ENCODE measurements at places on chromosomes 4 and X.

GRCh38 chr4:8819473-8820177 is 52.0 kb downstream of the HMX1 start:
- no peak overlapping the region for H3K4me3 ChIP-seq
- no peak for DNase-seq
- H3K4me1 ChIP-seq: no peaks in the 10 kb centered on the region
- H3K27ac ChIP-seq: no peak overlapping the region

DNA sequence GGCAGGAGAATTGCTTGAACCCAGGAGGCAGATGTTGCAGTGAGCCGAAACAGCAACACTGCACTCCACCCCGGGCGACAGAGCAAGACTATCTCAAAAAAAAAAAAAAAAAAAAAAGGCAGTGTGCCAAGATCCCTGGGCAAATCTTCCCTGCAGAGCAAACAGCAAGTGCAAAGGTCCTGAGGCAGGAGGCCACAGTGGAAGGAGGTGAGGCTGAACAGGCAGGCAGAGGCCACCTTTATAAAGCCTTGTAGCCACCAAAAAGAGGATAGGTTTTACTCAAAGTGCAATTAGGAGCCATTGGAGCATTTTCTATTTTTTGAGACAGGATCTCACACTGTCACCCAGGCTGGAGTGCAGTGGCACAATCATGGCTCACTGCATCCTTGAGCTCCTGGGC is 45.1 kb upstream of the TLR2 start:
- no peaks in the 10 kb centered on the region for H3K4me1 ChIP-seq
- H3K27me3 ChIP-seq: no peaks in the 10 kb centered on the region
- H3K27ac ChIP-seq: no peak overlapping the region
- no peaks in the 10 kb centered on the region for H3K36me3 ChIP-seq

GRCh38 chr4:35824231-35824630 is 420.1 kb downstream of the ARAP2 start:
- H3K27ac ChIP-seq: no peak overlapping the region
- H3K36me3 ChIP-seq: no peaks in the 10 kb centered on the region
- DNase-seq: no peak
- no peaks in the 10 kb centered on the region for H3K27me3 ChIP-seq

- peak overlapping the region; percentile 67 for H3K27ac ChIP-seq
- H3K4me3 ChIP-seq: peak overlapping the region; percentile 44
- peak; percentile 55 for DNase-seq
Observed at GRCh38 chrX:19887911-19888879, 795 bp upstream of the SH3KBP1 start.

DNA sequence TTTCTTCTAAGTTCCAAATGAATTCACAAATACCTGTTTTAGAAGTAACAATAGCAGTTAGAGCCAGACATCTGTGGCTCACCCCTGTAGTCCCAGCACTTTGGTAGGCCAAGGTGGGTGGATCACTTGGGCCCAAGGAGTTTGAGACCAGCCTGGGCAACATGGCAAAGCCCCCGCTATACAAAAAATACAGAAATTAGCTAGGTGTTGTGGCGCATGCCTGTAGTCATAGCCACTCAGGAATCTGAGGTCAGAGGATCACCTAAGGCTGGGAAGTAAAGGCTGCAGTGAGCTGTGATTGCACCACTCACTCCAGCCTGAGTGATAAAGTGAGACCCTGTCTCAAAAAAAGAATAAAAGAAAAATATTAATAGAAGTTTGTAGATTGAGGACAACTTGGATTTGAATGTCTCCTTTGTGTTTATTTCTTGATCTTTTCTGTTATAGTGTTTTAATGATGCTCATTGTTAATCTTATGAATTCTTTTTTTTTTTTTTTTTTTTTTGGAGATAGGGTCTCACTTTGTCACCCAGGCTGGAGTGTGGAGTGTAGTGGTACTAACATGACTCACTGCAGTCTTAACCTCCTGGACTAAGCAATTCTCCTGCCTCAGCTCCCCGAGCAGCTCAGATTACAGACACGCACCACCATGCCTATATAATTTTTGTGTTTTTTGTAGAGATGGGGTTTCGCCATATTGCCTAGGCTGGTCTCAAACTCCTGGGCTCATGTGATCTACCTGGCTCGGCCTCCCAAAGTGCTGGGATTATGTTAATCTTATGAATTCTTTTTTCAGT is 30.7 kb upstream of the RAPGEF2 start:
- no peak overlapping the region for H3K27ac ChIP-seq
- no peak for DNase-seq
- no peaks in the 10 kb centered on the region for H3K4me1 ChIP-seq
- no peak overlapping the region for H3K4me3 ChIP-seq
- no peaks in the 10 kb centered on the region for H3K36me3 ChIP-seq
- H3K27me3 ChIP-seq: no peaks in the 10 kb centered on the region

- no peaks in the 10 kb centered on the region for H3K36me3 ChIP-seq
- H3K4me1 ChIP-seq: no peaks in the 10 kb centered on the region
- no peaks in the 10 kb centered on the region for H3K27me3 ChIP-seq
- no peak for DNase-seq
- H3K27ac ChIP-seq: no peak overlapping the region
- no peak overlapping the region for H3K4me3 ChIP-seq
Observed at GRCh38 chr4:85898231-85898630, 423.3 kb downstream of the ARHGAP24 start.

- no peak for DNase-seq
- no peak overlapping the region for H3K27ac ChIP-seq
- H3K4me3 ChIP-seq: no peak overlapping the region
- no peaks in the 10 kb centered on the region for H3K4me1 ChIP-seq
- no peaks in the 10 kb centered on the region for H3K36me3 ChIP-seq
Observed at GRCh38 chr4:77181720-77182119, 24.7 kb downstream of the CCNG2 start.

DNA sequence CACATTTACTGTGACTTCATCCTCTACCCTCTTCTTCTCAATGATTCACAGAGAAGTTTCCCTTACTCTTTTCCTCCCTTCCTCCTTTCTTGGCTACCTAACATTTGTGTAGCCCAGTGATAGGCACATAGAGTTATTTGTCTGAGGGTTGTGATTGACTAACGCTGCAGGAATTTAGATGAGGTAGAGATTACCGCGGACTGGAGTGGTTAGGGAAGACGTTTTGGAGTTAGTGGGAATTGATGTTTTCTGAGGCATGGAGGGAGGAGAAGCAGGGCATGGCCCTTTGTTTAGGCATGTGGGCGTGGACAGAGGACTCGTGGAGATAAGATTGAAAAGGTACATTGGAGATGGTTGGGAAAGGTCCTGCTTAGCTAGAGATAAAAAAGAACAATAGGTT is 246.7 kb downstream of the GPAT3 start:
- H3K36me3 ChIP-seq: no peaks in the 10 kb centered on the region
- H3K27me3 ChIP-seq: no peaks in the 10 kb centered on the region
- no peak overlapping the region for H3K4me3 ChIP-seq
- H3K27ac ChIP-seq: no peak overlapping the region
- no peaks in the 10 kb centered on the region for H3K4me1 ChIP-seq

DNA sequence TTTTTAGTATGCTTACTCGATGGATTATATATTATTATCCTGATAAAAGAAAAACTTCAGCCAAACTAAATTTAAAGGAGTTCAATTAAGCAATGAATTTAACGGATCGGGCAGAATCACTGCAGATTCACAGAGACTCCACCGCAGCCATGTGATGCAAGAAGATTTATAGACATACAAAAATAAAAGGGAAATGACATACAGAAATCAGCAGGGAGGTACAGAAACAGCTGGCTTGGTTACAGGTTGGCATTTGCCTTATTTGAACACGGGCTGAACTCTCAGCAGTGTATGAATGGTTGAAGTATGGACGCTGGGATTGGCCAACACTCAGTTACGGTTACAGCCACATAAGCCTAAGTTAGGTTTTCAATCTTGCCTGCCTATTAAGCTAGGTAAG is 35.4 kb upstream of the DHRSX start:
- H3K36me3 ChIP-seq: no peaks in the 10 kb centered on the region
- no peak for DNase-seq
- H3K27me3 ChIP-seq: no peaks in the 10 kb centered on the region

DNA sequence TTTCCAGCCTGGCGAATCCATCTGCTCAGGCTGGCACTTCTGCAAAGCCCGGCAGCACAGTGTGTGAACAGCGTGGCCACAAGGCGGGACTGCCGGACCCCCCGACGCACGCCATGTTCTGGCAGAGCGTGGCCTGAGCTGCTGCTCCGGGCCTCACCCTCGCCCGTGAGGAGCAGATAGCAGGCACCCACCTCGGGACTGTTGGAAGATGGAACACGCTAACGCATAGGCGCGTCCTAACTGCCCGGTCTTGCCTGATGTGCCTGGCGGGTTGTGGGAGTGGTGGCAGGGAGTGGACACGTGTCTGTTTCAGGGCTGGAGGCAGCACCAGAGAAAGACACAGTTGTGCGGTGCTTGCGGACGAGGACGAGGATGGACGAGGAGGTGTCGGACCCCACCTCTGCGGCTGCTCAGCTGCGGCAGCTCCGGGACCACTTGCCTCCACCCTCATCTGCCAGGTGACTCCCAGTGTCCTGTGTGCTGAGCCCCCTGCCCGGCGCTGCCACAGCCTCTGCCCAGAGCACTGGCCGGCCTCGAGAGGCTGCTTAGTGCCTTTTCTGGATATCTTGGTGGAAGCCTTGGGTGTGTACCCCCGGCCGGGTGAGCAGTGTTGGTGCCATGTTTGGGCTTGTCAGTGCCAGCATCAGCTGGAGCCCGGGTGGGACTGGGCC is 28.2 kb downstream of the UVSSA start:
- no peak overlapping the region for H3K27ac ChIP-seq
- no peaks in the 10 kb centered on the region for H3K36me3 ChIP-seq
- H3K4me3 ChIP-seq: no peak overlapping the region
- no peaks in the 10 kb centered on the region for H3K27me3 ChIP-seq
- no peaks in the 10 kb centered on the region for H3K4me1 ChIP-seq

GRCh38 chrX:25028726-25029125 is 13.0 kb upstream of the ARX start:
- H3K36me3 ChIP-seq: no peaks in the 10 kb centered on the region
- no peaks in the 10 kb centered on the region for H3K27me3 ChIP-seq
- no peaks in the 10 kb centered on the region for H3K4me1 ChIP-seq
- H3K27ac ChIP-seq: no peak overlapping the region

DNA sequence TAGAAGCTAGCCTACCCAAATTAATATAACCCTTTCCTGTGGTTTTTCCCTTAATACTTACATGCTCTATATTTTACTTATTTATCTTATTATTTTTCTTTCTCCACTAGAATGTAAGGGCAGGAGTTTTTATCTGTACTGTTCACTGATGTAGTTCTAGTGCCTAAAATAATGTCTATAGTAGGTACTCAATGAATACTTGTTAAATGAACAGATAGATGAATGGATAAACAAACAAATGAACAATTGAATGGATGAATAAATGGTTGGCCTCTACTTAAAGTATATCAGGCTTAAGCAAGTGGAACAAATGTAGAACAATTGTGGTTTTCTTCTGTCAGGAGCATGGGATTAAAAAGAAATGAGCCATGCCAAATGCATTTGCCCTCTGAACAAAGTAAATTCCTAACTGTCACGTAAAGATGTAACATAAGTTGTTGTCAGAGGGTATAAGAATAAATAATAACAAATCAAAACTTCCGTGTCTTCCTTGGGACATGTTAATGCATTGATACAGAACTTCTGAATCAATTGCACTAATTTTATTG is 54.1 kb downstream of the SYTL5 start:
- H3K4me1 ChIP-seq: no peaks in the 10 kb centered on the region
- DNase-seq: no peak
- no peaks in the 10 kb centered on the region for H3K27me3 ChIP-seq
- H3K27ac ChIP-seq: no peak overlapping the region

DNA sequence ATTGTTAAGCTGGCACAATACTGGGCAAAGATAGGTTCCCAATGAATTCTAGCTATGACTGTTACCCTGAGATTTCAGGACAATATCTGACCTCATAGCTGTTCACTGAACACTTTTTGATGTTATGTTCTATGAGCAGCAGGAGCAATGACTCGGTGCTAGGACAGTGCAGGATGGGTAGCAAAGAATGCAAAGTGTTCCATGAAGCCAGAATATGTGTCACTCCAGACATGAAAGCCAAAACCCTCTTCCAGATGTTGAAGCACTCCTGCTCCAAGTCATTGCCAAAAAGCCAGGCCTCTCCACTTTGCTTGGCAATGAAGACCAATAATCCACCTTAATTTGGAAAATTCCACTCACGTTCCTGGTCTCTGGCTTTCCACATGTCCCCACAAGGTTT is 300.9 kb upstream of the CPEB2 start:
- no peaks in the 10 kb centered on the region for H3K27me3 ChIP-seq
- no peak overlapping the region for H3K27ac ChIP-seq
- peaks cover 1% of the 10 kb centered on the region for H3K4me1 ChIP-seq

DNA sequence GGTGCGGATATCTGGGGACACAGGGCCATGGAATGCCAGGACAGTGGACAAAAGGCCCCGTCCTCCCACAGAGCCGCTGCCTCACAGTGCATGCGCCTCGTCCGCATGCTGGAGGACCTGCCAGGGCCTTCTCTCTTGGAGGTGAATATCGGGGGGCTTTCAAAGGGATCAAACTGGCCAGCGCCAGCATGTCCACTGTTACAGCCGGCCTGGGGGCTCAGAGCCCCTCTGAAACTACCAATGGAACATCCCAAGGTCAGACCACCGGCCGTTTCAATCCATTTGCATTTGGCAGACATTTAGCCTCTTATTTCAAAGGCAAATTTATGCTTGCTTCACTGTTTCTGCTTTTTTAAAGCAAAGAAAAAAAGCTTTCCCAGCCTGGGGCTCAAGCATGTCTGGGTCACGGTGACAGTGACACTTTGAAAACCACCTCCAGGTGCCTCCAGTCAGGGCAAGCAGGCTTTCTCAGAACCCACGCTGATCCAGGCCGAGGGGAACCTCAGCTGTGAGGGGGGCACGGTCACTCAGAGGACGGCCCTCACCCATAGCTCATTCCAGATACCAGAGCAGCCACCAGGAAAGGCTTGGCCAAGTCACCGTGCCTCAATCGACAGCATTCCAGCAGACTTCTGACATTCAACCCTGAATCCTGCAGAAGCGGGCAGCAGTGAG is 57.2 kb downstream of the PPP2R2C start:
- H3K27ac ChIP-seq: no peak overlapping the region
- H3K36me3 ChIP-seq: no peaks in the 10 kb centered on the region
- H3K4me3 ChIP-seq: no peak overlapping the region
- DNase-seq: no peak
- no peaks in the 10 kb centered on the region for H3K4me1 ChIP-seq

DNA sequence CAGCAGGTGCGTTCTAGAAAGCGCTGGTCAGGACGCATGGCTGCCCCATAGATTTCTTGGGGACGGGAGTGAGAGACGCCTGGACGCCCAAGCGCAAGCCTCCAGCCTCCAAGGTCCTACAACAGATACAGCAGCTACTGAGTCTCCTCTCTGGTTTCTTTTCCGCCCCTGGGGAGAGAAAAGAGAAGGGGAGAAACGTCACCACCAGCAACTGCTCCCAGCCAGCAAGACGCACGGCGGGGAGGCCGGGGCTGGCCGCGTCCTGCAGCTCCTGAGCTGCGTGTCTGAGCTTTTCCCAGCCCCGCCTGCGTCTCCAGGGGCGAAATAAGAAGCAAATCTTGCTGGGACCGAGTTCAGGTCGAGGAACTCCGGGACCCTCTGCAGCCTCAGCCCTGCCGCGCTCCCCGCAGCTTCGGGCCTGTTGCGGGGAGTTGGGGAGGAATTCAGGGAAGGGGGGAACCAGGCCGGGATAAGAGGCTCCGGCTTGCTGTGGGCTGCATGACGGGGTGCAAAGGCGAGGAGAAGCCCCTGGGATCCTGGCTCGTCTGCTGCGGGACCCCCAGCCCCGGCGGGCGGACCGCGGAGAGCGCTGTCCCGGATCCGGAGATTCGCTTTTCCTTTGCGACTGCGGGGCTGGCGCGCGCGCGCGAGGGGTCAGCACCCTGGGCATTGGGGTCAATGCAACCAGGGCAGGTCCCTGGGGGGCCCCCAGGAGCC is 6.8 kb upstream of the SHOX start:
- H3K4me1 ChIP-seq: no peaks in the 10 kb centered on the region
- H3K27ac ChIP-seq: no peak overlapping the region
- H3K36me3 ChIP-seq: no peaks in the 10 kb centered on the region
- H3K27me3 ChIP-seq: no peaks in the 10 kb centered on the region

GRCh38 chrX:53028678-53029077 is 19.9 kb upstream of the GPR173 start:
- no peaks in the 10 kb centered on the region for H3K36me3 ChIP-seq
- H3K27me3 ChIP-seq: no peaks in the 10 kb centered on the region
- H3K27ac ChIP-seq: no peak overlapping the region
- no peak overlapping the region for H3K4me3 ChIP-seq

Measured in ovary (tissue), 10 donors.